GM12878 (cell line): ENCODE measurements at places on chromosomes 1 and 21. TPM values are rescaled to one million over a fixed set of nuclear protein-coding genes. Genes with fewer than 3 reads are reported as not detected.

Gene NBPF26
- 1.6 TPM in 2 replicates for polyA plus RNA-seq

Gene SERTAD4
- polyA plus RNA-seq = not detected in 2 replicates

Gene OR2T27
- polyA plus RNA-seq = 0.24 TPM in 1 of 2 replicates, not detected in the other

Gene MPL
- not detected in 2 replicates for polyA plus RNA-seq

Gene IL12RB2
- polyA plus RNA-seq = 0.69 and 0.80 TPM in 2 replicates

Gene SELL
- polyA plus RNA-seq = 35.1 and 35.3 TPM in 2 replicates
